Melanocyte of skin (primary cell): ENCODE measurements at places on chromosomes 1 and 21. TPM values are rescaled to one million over a fixed set of nuclear protein-coding genes. Genes with fewer than 3 reads are reported as not detected.

Gene BRDT
- not detected in 2 replicates for total RNA-seq

Gene SLC35F3
- total RNA-seq, result not detected in 2 replicates

Gene VSIG8
- total RNA-seq, result not detected in 2 replicates

Gene ARTN
- 0.36 TPM in 1 of 2 replicates, not detected in the other for total RNA-seq

Gene SWT1
- 6.9 and 9.1 TPM in 2 replicates for total RNA-seq

Gene KLHDC9
- under 0.01 and 0.31 TPM in 2 replicates for total RNA-seq

Gene ACTA1
- total RNA-seq, result not detected in 2 replicates

Gene MEGF6
- 1.7 and 6.9 TPM in 2 replicates for total RNA-seq

Gene GJB5
- not detected in 2 replicates for total RNA-seq

Gene CXADR
- total RNA-seq, result 19.3 and 28.5 TPM in 2 replicates

Gene SLC44A5
- total RNA-seq, result under 0.01 TPM in 1 of 2 replicates, not detected in the other

Gene FMO2
- not detected in 2 replicates for total RNA-seq

Gene NFASC
- total RNA-seq, result 2.4 and 6.5 TPM in 2 replicates

Gene VAMP3
- 93.3 and 129 TPM in 2 replicates for total RNA-seq

Gene HSPB7
- total RNA-seq, result not detected in 2 replicates

Gene DCST1
- total RNA-seq, result under 0.01 TPM in 1 of 2 replicates, not detected in the other

Gene IL19
- total RNA-seq, result not detected in 2 replicates

Gene PLEKHM2
- total RNA-seq, result 95.3 and 113 TPM in 2 replicates

Gene PROK1
- total RNA-seq, result not detected in 2 replicates

Gene GFI1
- total RNA-seq, result under 0.01 TPM in 2 replicates

Gene DMBX1
- total RNA-seq, result under 0.01 TPM in 1 of 2 replicates, not detected in the other

Gene ETV3
- total RNA-seq, result 18.9 and 38.2 TPM in 2 replicates

Gene FAM72C
- 2.7 and 2.8 TPM in 2 replicates for total RNA-seq

Gene DNASE2B
- total RNA-seq, result 4.5 TPM in 1 of 2 replicates, not detected in the other

Gene CHD5
- under 0.01 TPM in 1 of 2 replicates, not detected in the other for total RNA-seq

Gene HMCN1
- 32.3 and 45.3 TPM in 2 replicates for total RNA-seq

Gene RNU1-1
- under 0.01 TPM in 2 replicates for total RNA-seq

Gene CSMD2
- total RNA-seq, result not detected in 2 replicates

Gene ANKRD34A
- 0.15 and 0.67 TPM in 2 replicates for total RNA-seq

Gene OLFM3
- total RNA-seq, result not detected in 2 replicates

Gene INAVA
- total RNA-seq, result under 0.01 and 0.36 TPM in 2 replicates

Gene SPRR3
- not detected in 2 replicates for total RNA-seq

Gene FAM229A
- 1.4 and 1.8 TPM in 2 replicates for total RNA-seq

Gene RXFP4
- not detected in 2 replicates for total RNA-seq

Gene MYOC
- not detected in 2 replicates for total RNA-seq

Gene PPIAL4G
- not detected in 2 replicates for total RNA-seq

Gene CTSS
- total RNA-seq, result 15.3 and 55.7 TPM in 2 replicates

Gene RORC
- not detected in 2 replicates for total RNA-seq

Gene ATP6V1G3
- not detected in 2 replicates for total RNA-seq

Gene CAMK1G
- not detected in 2 replicates for total RNA-seq

Gene LCE3E
- total RNA-seq, result not detected in 2 replicates

Gene CASQ2
- 0.93 and 2.3 TPM in 2 replicates for total RNA-seq

Gene RABGAP1L
- total RNA-seq, result 21.0 and 33.1 TPM in 2 replicates

Gene LCE1F
- total RNA-seq, result not detected in 2 replicates

Gene SPRR2F
- not detected in 2 replicates for total RNA-seq
